Left lung (tissue), 14 donors: ENCODE measurements at places on chromosomes 1 and 21. TPM values are rescaled to one million over a fixed set of nuclear protein-coding genes. Genes with fewer than 3 reads are reported as not detected.

Gene LGR6
- 1.5 TPM for total RNA-seq

Gene NEXN
- total RNA-seq = 26.7 TPM

Gene A3GALT2
- not detected for total RNA-seq

Gene MATN1
- total RNA-seq = not detected

Gene BCL2L15
- total RNA-seq = 2.3 TPM

Gene ASB17
- total RNA-seq = not detected

Gene KRTAP19-8
- total RNA-seq = not detected

Gene CSRP1
- 235 TPM for total RNA-seq

Gene VWA5B1
- total RNA-seq = 0.29 TPM

Gene MMEL1
- total RNA-seq = 3.4 TPM

Gene TFF2
- not detected for total RNA-seq

Gene CYP4A22
- total RNA-seq = not detected
